ENCODE measurements at places on chromosomes 3 and 15. TPM values are rescaled to one million over a fixed set of nuclear protein-coding genes. Genes with fewer than 3 reads are reported as not detected.
A peak's percentile ranks its signal among the peaks of the same experiment; 100 is the strongest.

GRCh38 chr15:90104551-90104950 lies 2.3 kb upstream of the IDH2 start:
- no peak for DNase-seq

DNA sequence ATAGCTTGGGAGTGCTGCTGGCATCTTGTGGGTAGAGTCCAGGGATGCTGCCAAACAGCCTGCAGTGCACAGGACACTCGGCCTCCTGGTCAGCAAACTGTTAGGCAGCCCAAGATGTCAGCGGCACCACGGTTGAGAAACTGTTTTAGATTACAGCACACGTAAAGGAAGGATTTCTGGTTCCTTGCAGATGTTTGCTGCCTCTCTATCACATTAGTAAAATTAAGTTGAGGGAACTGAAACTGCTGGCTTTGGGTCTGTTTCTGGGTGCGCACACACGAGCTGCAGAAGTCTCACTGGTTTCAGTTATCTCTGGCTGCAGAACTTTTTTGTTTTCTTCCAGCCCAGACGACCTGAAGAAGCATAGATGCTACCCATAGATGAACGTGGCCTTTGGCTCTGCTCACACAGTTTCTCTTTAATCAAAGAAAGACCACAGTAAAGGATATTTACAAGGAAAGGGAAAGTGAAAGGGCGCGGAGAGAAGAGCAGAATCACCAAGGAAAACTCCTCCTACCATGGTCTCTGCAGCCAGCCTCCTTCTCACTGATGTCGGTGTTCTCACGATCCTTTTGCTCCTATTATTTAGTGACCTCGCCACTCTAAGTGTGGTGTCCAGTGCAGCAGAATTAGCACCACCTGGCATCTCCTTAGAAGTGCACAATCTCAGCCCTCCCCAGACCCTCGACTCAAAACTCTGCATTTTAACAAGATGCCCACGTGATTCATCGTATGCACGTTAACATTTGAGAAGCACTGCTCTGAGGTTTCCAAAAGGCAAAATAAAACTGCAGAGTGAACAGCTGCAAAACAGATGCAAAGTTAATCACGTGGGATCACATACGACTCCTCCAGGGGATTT lies 50.6 kb upstream of the AKAP13 start:
- peak; percentile 42 for DNase-seq

- DNase-seq = no peak
Observed at GRCh38 chr3:188196232-188196990, 42.5 kb downstream of the LPP start.

- peak; percentile 12 for DNase-seq
Observed at GRCh38 chr3:105394177-105394576, 27.5 kb downstream of the ALCAM start.

GRCh38 chr3:27360113-27361078 lies 8.8 kb downstream of the NEK10 start:
- peak; percentile 70 for DNase-seq

DNA sequence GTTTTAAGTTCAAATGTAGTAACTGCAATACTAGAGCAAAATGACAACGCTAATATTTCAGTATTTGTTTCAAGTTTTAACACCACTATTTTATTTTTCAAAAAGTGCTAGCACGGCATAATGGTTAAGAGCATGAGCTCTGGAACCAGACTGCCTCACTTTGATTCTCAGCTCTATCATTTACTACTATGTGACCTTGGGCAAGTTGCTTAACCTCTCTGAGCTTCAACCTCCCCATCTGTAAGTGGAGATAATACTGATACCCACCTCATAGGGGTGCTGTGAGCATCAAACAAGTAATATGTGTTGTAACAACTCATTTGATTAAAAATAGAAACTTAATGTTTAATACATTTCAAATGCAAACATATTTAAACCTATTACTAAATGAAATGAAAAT lies 115.4 kb upstream of the NPHP3 start:
- DNase-seq = no peak

GRCh38 chr15:71313806-71314205 lies 198.5 kb downstream of the THSD4 start:
- no peak for DNase-seq

- DNase-seq = no peak
Observed at GRCh38 chr3:106765342-106765741, 611.9 kb upstream of the CCDC54 start.

The LIPC gene
- 34.3 TPM for polyA plus RNA-seq

The GYG1 gene
- polyA plus RNA-seq = 27.5 TPM

The CAV3 gene
- not detected for polyA plus RNA-seq

DNA sequence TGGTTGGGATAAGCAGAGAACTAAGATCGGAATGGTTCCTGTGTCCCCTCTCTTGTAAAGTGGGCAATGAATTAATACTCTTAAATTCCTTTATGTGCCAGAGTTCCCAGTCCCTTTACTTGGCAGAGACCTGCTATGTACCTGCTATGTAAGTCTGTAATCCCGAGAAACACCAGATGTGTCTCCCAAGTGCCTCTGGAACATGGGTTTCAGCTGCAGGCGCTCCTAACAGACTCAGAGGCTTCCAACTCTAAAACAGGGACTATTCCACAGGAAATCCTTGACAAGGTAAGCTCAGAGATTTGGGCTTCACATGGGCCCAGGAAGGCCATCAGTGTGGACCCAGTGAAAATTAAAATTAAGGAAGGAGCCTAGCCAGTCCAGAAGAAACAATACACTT lies 117.7 kb upstream of the PLCL2 start:
- DNase-seq = no peak

DNA sequence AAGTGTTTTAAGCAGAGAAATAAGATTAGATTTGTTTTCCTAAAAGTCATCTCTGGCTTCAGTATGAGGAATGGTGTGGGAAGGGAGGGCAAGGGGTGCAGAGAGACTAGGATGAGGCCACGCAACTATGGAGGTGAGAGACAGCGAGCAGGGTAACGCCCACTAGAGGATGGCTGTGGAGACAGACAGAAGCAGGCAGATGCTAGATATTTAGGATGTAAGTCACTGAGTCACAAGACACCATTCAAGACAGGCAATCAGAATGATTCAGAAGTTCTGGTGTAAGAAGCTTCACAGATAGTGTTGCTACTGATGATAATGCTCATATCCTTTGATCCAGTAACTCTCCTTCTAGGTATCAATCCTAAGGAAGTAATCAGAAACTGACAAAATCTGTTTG lies 19.1 kb downstream of the HSPBAP1 start:
- no peak for DNase-seq

DNA sequence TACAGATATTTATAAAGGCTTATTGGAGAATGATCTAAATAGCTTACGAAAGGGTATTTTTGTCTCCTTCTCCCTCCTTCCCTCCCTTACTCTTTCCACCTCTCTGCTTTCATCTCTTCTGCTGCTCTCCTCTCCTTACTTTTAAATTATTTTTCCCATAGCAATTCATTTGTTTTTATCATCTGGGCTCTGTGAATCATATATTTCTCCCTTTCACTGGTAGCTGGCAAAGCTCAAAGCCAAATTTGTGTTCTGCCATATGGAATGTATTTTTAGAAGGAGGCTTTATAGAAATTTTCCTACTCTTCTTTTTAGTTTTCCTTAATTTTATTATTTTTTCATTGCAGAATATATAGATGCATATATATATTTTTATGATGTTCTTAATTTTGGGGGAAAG lies 385.8 kb downstream of the C3orf38 start:
- DNase-seq = no peak

The SLC22A14 gene
- not detected for polyA plus RNA-seq

The NR2F2 gene
- 27.9 TPM for polyA plus RNA-seq

Measured in hepatocyte (in vitro differentiated cells).